ENCODE measurements at places on chromosomes 2 and 18.

GRCh38 chr2:218631837-218632236 is 24.1 kb downstream of the PLCD4 start:
- no peak for DNase-seq

DNA sequence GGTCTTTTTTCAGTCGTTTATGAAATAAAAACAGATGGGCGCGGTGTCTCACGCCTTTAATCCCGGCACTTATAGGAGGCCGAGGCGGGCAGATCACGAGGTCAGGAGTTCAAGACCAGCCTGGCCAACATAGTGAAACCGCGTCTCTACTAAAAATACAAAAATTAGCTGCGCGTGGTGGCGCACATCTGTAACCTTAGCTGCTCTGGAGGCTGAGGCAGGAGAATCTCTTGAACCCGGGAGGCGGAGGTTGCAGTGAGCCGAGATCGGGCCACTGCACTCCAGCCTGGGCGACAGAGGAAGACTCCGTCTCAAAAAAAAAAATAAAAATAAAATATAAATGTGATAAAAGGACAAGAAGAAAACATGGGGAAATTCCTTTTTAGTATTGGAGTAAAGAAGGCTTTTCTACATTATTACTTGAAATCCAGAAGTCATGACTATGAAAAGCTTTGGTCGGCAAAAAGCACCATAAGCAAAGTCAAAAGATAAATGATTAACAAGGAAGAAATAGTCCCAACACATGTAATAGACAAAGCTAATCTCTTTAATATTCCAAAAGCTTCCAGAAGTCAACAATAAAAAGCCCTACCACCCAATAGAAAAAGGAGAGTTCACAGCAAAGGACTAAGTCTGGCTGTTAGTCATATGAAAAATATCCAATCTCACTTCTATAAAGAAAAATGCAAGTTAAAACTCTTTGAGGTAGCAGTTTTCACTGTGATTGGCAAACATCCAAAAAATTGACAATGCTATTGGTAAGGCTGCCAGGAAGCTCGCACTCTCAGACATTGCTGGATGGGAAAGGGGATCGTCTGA is 1.4 kb upstream of the FAM168B start:
- no peak for DNase-seq

- no peak for DNase-seq
Measured at GRCh38 chr18:46009125-46009840, 42.2 kb upstream of the EPG5 start.

GRCh38 chr2:217953011-217953481 is 49.7 kb downstream of the TNS1 start:
- DNase-seq: no peak

GRCh38 chr2:31414601-31415241 is at the start of gene XDH:
Gene XDH, minus strand, starts transcription at chr2:31414742. Its CDS starts 76 bp downstream, at chr2:31414666.
- no peak for DNase-seq

DNA sequence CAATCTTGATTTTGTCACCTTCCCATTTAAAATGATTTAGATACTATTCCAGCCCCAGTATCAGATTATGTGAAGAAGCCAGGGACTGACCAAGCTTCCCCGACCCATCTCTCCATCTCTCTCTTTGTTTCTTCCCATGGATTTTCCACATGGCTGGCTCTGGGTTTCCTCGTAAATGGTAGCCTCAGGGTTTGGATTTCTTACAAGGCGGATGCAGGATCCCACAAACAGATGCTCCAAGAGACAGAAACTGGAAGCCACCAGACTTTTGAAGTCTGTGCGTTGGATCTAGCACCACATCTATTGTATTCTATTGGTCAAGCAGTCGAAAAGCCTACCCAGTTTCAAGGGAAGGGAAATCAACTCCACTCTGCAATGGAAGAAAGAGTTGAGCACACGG is 46.0 kb upstream of the SPHKAP start:
- DNase-seq: no peak

GRCh38 chr2:112614201-112614840 is 29.9 kb downstream of the CHCHD5 start:
- no peak for DNase-seq

- DNase-seq: no peak
Measured at GRCh38 chr2:193935114-193935513, 1721.9 kb upstream of the SLC39A10 start.

DNA sequence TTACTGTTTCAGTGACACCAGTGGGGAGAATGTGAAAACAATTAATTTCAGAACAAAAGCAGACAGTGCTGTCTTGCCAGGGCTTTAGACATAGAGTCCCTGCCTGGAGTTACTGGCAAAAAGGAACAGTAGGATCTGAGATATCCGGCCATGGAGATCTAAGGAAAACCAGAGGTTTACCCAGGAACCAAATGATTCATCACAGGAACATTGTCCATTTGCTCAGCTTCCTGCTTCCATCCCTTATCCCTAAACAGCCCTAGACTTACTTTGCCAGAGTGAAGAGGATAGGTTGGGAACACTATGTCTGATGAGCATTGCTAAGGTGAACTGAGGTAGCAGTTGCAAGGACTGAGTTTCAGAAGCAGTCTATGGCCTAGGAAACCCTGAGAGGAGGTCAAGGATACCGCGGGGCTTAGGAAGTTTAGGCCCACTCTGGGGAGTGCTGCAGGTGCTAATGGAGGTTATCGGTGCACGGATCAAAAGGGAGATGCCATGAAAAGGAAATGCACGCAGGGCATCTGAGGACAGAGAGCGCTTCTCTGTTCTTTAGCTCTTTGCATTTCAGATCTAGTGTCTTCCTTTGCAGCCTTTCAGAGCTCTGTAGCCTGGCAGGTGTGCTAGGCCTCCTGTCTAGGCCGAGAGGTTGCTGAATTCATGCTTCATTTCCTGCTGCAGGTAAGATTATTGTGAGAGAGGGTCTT is 223.9 kb downstream of the CDCA7 start:
- no peak for DNase-seq

All from head of caudate nucleus (tissue), 42 donors.